ENCODE measurements at places on chromosomes 2 and 18. TPM values are rescaled to one million over a fixed set of nuclear protein-coding genes. Genes with fewer than 3 reads are reported as not detected.

SPP2 gene
- total RNA-seq, result not detected

CNTNAP5 gene
- 16.3 TPM for total RNA-seq

SERPINB11 gene
- total RNA-seq, result 0.93 TPM

NETO1 gene
- total RNA-seq, result 49.0 TPM

TWIST2 gene
- total RNA-seq, result 12.3 TPM

UGT1A10 gene
- total RNA-seq, result not detected

MARCHF4 gene
- total RNA-seq, result 2.9 TPM

SERPINB3 gene
- not detected for total RNA-seq

POTEJ gene
- 0.71 TPM for total RNA-seq

HTR2B gene
- 1.0 TPM for total RNA-seq

CNDP1 gene
- total RNA-seq, result 9.9 TPM

SKA1 gene
- total RNA-seq, result 2.5 TPM

MTHFD2 gene
- 19.0 TPM for total RNA-seq

SERPINB12 gene
- not detected for total RNA-seq

FBXO48 gene
- 1.7 TPM for total RNA-seq

POTEC gene
- not detected for total RNA-seq

POTEE gene
- not detected for total RNA-seq

SLC9A4 gene
- 0.55 TPM for total RNA-seq

KHK gene
- 2.5 TPM for total RNA-seq

REG1A gene
- total RNA-seq, result not detected

HOXD13 gene
- not detected for total RNA-seq

SCN3A gene
- 40.8 TPM for total RNA-seq

TMEM178A gene
- 19.2 TPM for total RNA-seq

RAB3GAP1 gene
- 93.3 TPM for total RNA-seq

TDRD15 gene
- not detected for total RNA-seq

IRS1 gene
- total RNA-seq, result 30.2 TPM

CDH19 gene
- 9.6 TPM for total RNA-seq

AGXT gene
- not detected for total RNA-seq

FAM161A gene
- 113 TPM for total RNA-seq

Data from camera-type eye (tissue), 1 donor.